OCI-LY7 (cell line): ENCODE measurements at places on chromosomes 13 and 19. TPM values are rescaled to one million over a fixed set of nuclear protein-coding genes. Genes with fewer than 3 reads are reported as not detected.

Gene LMTK3
- 9.7 and 11.5 TPM in 2 replicates for total RNA-seq

Gene SYCN
- total RNA-seq, result not detected in 2 replicates

Gene PRX
- 4.0 and 4.9 TPM in 2 replicates for total RNA-seq

Gene MIA
- total RNA-seq, result not detected in 2 replicates

- DNase-seq, result no peak
These were observed 4.7 kb upstream of the FLT1 start for GRCh38 chr13:28499609-28500008.

GRCh38 chr19:50187937-50188336, 15.5 kb upstream of the MYH14 start:
- DNase-seq, result no peak

DNA sequence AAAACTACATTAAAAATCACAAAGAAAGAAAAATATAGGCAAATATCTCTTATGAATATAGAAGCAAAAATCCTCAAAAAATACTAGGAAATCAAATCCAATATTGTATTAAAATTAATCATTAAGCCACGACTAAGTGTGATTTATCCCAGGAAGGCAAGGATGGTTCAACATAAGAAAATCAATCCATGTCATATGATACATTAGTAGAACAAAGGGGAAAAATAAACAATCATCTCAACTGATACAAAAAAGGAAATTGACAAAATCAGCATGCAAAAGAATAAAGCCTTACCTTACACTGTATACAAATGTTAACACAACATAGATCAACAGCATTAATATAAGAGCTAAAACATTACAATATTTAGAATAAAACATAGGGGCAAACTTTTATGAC, 933.3 kb downstream of the PCDH9 start:
- no peak for DNase-seq

DNA sequence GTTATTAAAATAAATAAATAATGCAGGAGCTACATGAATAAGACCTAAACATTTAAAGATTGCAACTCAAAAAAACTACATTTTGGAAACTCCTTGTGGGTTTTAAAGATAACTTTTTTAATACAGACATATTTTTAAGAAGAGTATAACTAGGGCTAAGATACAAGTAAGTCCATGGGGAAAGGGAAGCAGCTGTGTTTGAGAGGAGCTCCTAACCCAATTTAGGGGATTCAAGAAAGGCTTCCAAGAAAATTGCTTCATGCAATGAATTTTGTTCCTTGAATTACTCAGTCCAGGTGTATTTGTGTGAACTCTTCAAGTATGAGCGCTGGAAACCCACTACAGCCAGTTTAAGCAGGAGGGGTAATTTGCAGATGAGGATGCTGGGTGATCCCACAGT, 44.1 kb upstream of the C13orf42 start:
- DNase-seq, result no peak

- DNase-seq, result no peak
These were observed 34.1 kb upstream of the TFDP1 start for GRCh38 chr13:113550453-113550852.

DNA sequence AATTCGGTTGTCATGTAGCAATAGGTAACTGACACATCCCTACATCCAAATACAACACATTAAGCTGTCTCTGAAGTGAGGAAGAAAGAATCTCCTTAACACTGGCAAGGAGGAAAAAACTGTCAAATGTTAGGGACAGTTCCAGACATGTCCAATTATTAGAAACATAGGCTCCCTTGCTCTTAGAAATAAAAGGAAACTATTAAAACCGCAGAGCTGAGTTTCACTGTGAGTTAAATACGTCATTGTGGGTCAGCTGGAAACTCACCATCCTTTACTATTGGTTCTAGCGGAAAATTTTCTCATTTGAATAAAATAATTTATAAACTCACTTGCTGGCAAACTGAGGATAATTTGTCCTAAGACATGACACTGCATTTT, 40.7 kb downstream of the STARD13 start:
- no peak for DNase-seq

GRCh38 chr13:113949546-113949945, 24.3 kb downstream of the C13orf46 start:
- no peak for DNase-seq

GRCh38 chr13:25675060-25675459, 303.3 kb downstream of the ATP8A2 start:
- no peak for DNase-seq

GRCh38 chr13:108495646-108496361, 133.6 kb upstream of the MYO16 start:
- no peak for DNase-seq

DNA sequence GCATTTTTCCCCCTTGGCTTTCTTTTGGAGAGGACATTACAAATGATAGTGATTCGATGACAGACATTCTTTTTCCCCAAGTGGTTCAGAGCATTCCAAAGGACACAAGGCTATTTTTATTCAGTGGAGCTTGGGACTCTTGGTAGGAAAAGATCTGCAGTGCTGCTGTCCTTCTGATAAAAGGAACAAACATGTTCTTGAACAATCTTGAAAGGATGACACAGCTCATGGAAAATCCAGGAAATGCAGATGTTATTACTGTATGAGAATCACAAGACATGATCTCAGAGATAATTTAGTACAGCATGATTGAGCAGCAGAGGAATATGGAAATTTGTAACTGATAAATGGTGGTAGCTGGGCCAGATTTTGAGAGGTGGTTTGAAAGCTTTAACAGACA, 96.2 kb upstream of the RFC3 start:
- DNase-seq, result no peak
